NCI-H446 (cell line): ENCODE measurements at places on chromosomes 7 and 10.

DNA sequence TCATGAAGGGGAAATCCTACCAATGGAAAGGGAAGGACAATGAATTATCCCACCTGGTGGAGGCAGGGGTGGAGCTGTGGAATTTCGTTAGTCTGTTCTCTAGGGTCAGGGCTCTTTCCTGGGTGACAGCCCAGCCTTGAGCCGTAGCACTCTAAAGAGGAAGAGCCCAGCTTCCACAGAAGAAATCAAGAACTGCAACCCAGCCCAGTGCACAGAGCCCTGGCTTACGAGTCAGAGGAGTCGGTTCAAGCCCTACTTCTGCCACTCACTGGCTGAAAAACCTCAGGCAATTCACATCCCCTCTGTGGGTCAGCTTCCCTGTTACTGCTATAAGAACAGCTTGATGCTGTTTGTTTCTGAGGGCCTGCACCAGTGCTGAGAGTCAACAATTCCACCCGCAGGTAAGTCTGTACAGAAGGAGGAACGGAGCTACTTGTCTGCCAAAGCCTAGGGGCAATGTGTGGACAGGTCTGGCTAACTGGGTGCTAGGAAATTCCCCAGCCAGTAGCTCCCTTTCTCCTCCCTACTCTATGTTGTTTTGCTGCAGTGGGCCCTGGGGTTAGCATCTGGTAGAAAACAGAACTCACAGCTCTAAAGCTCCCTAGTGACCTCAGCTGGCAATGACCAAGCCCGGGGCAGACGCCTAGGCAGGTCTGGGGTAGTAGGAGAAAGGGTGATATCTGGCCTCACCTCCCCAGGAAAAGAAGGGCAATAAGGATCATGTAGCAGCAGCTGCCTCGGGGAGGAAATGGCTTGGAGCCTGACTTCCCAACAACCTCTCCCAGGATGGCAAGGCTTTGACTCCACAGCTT is 3.3 kb downstream of the AVPI1 start:
- DNase-seq, result no peak

DNA sequence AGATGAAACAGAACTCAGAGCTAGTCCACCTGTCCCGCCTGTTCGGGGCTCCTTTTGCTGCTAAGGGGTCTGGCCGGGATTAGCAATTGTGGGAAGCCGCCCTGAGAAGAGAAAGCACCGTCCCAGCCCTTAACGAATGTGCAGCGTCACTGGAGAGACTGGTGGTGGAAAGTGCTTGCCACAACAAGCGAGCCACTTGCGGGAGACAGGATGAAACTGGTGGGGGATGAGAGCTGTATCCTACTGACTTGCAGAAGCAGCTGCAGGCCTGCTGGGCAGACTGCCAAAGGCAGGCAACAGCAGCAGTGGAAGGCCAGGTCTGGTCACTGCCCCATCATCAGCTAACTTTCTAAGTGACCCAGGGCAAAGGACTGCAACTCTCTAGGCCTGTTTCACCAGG is 95.4 kb downstream of the FAM53B start:
- peak; percentile 8 for DNase-seq

DNA sequence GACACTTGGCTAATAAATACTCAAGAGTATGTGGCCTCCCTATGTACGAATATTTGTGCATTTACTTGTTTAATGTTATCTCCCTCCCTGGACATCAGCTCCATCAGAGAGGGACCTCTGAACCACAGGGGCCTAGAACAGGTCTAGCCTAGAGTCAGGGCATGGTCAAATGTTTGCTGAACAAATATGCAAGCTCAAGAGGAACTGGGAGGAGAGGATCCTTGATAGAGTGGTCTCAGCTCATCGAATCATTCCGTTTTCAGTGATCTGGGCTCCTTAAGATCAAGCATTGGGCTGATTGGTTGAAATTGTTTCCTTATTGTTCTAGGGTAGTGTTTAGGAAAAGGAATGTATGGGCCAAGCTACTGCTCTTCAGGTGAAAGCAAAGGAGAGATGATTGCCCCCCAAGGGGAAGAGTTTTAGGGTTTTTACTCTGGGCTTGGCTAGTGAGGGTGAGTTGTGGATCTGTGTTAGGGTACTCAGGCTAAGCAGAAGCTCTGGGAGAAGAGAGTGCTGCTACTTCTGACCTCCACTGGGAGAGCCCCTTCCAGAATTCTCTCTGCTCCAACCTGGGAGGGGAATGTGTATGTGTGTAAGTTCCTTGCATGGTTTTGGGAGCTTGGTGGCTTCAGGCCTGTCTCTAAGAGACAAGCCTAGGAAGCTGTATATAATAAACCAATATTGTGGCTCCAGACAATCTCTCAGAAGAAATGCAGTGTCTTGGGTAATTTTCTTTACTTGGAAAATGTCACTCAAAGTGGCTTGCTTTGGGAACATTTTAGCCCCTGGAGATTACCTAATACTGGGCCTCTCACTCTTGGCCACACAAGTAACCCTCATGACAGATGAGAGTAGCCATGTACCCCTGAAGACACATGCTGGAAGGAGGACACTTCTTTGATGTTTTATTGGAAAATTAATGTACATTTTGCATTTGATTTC is 110.0 kb downstream of the EMX2 start:
- no peak for DNase-seq

DNA sequence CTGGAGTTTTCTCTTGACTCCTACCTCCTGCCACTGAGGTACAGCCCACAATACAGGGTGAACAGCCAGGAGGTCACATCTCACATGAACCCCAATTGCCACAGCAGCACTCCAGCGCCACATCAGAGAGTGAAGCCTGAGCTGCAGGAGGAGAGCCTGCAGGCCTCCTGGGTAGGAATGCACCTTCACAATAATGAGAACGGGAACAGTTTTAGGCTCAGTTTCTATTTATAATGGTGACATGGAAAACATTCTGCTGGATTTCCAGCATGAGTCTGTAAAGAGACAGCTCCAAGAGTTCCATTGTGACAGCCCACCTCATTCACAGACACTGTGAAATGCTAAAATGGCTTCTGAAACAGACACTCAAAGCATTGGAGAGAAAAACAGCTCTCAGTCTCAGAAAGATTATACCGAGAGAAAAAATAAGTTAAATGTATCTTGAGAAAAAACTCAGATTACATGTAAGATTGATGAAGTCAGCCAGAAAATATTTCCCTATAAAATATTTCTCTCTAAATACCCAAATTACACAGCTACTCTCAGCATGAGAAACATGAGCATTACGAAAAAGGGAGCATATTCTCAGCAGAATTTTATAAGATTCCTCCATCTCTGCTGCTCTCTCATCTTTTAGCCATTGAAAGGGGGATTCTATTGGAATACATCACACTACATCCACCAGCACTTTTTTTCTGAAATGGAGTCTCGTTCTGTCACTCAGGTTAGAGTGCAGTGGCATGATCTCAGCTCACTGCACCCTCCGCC is 11.3 kb downstream of the ZNF680 start:
- no peak for DNase-seq

GRCh38 chr10:43265799-43266721 is 805 bp downstream of the RASGEF1A start:
- no peak for DNase-seq

DNA sequence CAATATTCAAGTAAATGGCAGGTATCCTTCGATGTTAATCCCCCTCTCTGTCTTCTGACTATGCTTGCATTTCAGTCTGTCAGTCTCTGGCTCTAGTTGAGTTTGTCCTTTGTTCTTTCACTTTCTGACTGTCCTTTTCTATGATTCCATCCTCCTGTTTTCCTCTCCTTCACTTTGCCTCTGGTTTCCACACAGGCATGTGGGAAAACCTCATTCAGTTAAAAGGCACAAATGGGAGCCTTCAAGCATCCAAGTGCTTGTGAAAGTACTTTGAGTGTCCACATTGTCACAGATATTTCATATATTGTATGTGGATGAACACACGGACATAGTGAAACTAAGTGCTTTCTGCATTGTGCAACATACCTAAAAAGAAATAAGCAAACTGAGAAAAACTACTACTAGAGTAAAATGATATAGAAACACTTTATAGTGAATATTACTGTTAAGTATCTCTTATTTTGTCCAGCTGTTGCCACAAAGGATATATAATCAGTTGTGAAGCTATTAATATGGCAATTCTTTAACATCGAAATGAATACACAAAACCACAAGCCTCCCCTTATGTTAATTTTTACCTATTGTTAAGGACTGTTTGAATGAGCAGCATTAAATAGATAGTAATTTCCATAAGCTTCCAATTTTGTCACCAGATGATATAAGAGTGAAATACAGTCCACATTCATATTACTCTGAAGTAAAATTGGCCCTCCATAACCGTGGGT is 71.7 kb downstream of the NRBF2 start:
- DNase-seq, result no peak

DNA sequence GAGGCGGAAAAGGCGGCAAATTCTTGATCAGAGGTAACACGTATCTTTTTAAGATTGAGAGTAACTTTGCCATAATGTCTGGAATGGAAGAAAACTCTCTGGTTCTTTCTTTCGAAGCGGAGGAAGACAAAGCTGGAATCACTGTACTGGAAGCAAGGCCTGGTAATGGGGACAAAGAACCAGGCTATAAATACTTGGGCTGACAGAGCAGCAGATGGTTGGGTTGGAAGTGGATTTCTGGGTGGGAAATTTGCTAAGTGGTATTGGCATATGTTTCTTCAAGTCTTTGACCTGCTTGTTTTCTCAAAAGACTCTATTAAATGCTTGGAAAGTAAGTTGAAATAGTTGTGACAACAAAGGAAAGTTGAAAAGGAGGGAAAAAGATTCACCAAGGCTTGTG is 87.3 kb upstream of the SFMBT2 start:
- DNase-seq, result no peak

GRCh38 chr7:23026164-23026563 is 12.2 kb upstream of the HYCC1 start:
- no peak for DNase-seq

- no peak for DNase-seq
Measured at GRCh38 chr10:80491251-80492102, 37.4 kb downstream of the TSPAN14 start.

GRCh38 chr7:33685503-33685902 is 219.8 kb upstream of the BMPER start:
- no peak for DNase-seq

GRCh38 chr7:139118805-139119485 is 9.4 kb upstream of the ZC3HAV1 start:
- no peak for DNase-seq

DNA sequence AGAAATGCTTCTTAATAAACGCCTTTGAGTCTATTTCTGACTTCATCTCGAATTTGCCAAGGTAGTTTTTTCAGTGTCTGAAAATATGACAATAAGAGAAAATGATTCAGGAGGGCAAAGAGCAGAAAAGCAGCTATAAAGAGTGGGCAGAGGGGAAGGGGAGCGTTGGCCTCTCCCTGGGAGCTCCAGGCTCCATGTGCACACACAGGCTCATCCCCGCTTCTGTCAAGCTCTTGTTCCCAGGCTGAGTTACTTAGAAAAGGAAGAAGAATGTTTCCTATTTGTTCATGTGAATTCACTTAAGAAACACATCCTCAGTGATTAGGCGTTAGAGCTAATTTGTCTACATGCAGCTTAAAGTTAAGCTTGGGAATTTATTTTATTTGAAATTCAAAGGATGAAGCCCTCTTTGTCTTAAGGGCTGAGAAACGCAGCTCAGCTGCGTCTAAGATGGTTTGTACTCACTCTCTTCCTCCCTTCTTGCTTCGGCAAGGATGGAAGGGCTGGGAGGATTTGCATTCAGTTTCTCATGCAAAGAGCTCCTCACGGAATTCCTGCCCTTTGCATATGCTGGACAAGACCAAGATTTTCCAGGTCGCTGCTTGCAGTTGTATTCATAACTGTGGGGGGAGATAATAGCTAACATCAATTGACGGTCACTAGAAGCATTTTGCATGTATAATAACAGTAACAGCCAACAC is 29.0 kb upstream of the ATXN7L1 start:
- no peak for DNase-seq

GRCh38 chr10:36446881-36447280 is 678.5 kb upstream of the ANKRD30A start:
- no peak for DNase-seq

DNA sequence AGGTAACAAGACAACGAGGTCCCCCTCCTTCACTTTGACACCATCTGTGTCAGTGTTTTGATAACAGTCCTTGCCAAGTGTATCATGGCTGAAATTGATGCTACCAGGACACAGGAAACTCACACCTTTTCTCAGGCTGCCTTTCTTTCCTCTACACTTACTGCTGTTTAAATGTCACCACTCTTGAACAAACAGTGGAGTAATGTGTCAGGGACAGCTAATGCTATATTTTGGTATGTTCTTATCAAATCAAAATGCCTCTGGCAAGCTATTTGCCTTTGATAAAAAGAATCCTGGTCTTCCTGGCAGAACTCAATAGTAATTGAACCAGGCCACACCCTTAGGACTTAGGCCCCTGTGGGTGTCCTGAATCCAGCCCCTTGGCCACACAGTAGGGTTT is 692.9 kb downstream of the LRMDA start:
- no peak for DNase-seq

GRCh38 chr7:80082213-80082612 is 52.4 kb upstream of the GNAI1 start:
- DNase-seq, result no peak
